ENCODE measurements at places on chromosomes 6 and 20.

DNA sequence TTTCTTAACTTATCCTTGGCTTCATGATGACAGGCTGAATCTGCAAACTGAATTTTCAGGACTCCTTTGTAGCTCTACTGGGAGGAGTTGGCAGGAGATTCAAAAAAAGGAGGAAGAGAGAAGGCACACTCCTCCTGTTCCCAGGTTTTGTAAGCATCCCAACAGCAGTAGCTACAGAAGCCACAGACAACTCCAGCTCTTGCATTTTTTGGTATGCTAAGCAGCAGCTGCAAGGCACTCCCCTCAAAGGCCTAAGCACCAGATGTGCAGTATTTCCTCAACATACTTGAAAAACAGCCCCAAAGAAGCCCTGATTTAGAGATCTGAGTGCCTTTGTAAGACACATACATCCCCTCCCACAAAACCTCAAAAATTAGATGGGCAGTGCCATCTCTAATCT is 328.6 kb upstream of the SYNCRIP start:
- DNase-seq = no peak

DNA sequence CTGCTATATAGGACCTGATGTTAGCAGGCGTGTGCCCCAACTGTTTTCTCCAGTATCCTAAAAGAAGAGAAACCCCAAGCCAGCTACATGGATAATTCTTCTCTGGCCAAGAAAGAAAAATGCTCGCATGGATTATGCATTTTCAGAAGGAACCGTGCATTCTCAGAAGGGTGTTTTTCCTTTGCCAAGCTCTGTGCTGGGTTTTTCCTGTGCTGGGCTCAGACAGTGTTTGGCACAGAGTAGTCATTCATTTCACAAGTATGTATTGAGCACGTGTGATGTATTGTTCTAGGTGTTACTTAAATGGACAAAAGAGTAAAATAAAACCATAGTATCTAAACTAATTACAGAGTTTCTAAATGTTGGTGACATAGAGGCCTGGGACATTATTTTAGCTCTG is 62.7 kb upstream of the ZNF133 start:
- no peak for DNase-seq

- DNase-seq = no peak
Measured at GRCh38 chr20:64148581-64148980, 15.7 kb upstream of the MYT1 start.

DNA sequence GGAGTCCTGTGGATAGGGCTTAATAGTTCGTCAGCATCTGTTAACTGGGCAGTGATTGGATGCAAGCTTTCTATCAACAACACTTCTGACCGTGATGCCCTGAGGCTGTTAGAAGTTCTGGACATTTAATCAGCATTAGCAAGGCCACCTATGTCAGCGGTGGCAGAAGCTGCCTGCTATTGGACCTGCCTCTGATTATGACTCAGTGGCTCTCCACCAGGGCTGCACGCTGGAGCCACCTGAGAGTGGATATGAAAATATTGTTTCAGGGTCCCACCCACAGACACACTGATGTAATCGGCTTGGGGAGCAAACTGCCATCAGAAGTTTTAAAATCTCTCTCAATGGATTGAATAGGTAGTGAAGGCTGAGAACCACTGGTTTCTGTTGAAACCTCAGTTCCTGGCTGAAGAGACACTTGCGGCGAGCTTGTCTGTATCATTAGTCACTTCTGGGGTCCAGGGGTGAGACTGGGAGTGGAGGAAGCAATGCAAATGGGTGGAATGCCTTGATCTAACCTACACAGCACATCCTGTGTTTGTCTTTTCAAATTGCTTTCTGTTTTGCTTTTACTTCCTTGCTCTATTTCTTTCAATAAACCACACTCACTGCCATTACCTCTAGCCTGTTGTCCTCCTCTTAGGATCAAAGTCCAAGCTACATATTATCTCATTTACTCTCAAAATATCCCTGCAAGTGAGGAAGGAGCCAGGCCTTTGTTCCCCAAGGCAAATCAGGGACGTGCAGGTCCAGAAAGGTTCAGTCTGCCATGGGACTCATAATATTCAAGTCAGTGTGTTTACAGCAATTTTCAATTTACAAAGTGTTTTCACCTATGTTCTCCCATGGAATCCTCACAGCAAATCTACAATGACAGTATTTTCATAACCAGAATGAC is 4.2 kb downstream of the CLIC5 start:
- peak; percentile 67 for DNase-seq

- no peak for DNase-seq
Measured at GRCh38 chr6:119541132-119541905, 191.8 kb upstream of the MAN1A1 start.

DNA sequence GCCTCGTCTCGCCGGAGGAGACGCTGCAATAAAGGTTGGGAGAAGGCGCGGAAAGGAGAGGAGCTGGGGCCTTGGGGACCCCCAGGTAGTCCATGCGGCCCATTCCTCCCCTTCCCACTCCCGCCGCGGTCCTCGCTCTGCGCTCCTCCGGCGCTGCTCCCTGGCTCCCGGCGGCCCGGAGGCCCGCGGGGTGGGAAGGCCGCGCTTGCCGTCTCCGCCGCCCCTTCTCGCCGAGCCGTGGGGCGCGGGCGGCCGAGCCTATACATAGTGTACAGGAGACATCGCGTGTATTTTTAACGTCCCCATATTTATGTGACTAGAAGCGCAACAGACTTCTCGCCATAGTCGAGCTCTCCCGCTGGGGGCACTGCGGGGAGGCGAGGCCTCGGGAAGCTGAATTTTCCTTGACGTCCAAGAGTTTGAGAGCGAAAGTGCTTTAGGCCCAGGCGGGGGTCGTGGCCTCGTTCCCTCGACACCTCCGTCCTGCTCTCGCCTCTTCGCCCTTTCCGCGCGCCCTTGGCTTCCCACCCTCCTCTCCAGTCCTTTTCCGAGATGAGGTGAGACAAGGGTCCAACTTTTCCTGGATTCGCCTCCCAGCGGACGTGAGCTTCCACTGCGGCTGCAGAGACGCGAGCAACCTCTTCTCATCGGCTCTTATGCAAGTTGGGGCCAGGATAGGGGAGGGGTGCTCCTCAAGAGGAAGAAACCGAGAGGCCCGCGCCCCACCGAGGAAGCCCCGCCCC is 29.0 kb downstream of the SLC12A5 start:
- peak; percentile 23 for DNase-seq

- DNase-seq = no peak
Measured at GRCh38 chr6:150302520-150303176, 66.2 kb upstream of the IYD start.

DNA sequence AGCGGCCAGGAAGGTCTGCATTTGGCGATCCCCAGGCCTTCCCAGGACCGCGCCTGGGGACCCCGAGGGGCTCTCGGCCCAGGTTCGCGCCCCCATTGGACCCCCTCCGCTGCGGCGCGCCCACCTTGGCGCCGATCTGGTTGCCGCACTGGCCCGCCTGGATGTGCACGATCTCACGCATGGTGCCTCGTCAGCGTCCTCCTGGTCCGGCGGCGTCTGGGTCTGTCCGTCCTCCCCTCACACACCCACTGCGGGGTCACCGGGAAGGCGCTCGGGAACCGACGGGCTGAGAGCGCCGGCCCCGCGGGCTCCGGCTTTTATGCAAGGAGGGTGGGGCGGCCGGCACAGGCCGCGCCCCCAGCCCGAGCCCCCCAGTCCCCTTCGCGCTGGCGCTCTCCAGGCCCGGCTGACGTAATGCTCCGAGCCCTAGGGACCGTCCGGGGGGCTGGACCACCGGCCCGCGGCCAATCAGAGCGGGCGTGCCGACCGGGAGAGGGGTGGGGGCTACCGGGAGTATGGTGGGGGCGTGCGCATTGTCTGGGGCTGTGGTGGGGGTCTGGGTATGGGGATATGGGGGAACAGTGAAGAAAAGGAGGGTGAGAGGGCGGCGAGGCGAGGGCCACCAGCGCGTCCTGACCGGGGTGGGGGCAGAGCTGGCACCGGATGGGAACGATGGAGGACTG is at the start of gene TUBB2B:
Gene TUBB2B (minus strand): TSS at position 291 of the 683 bp plus-strand sequence. CDS start 110 bp downstream, at position 181.
- peak; percentile 54 for DNase-seq

DNA sequence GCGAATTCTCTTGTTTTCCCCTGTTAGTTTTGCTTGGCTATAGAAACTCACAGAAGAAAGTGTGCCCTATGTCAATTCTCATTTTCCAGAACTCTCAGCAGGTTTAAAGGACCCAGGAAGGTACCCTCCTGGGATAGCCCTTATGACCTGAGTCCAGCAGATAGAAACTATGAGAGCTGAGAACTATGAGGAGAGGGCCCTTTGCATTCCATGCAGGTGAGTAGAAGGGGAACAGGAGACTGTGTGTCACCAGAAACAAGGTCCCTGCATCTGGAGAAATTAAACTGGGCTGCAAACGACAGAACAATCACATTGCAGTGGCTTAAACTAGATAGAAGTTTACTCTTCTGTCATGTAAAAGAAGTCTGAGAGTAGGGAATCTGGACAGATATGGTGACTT is 35.7 kb upstream of the SCUBE3 start:
- no peak for DNase-seq

DNA sequence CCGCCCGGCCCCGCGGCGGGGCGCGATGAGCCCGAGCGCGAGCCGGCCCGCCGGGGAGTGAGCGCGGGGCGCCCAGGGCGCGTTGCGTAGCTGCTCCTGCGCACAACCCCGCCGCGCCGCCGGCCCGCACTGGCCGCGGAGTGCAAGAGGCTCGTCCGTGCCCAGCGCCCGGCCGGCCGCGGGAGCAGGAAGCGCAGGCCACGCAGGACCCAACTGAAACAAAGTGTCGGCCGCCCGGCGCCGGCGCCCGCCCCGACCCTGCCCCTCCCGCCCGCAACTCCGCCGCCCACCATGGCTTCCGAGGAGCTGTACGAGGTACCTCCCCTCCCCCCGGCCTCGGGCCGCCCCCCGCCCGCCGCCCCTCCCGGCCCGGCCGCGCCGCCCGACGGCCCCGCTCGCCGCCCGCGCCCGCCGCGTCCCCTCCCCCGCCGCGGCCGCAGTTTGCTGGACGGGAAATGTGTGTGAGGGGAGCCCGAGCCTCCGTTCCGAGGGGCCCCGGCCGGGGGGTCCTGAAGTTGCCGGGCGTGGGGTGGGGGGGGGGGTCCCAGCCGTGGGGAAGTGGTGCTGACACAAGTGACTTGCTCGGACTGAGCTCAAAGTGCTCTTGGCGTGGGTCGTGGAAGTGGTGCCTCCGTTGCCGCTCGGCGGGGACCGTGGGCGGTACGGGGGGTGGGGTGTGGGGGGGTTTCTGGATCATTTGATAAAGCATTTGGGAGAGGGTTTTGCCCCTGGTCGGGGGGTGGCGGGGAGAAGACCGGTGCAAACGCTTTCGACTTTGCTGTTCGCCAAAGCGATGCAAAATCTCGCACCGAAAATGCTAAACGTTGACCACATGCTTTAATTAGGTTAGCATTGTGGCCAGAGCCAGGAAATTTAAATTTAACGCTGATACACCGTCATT is 539 bp downstream of the CDYL start:
- DNase-seq = peak; percentile 20

GRCh38 chr6:41954668-41955067 is 13.1 kb upstream of the CCND3 start:
- no peak for DNase-seq

GRCh38 chr6:168864541-168865460 is 388.8 kb downstream of the THBS2 start:
- no peak for DNase-seq

- DNase-seq = no peak
Measured at GRCh38 chr6:156832231-156832647, 55.1 kb downstream of the ARID1B start.

Measured in SJSA1 (cell line).